ENCODE measurements at places on chromosomes 16 and 17.

DNA sequence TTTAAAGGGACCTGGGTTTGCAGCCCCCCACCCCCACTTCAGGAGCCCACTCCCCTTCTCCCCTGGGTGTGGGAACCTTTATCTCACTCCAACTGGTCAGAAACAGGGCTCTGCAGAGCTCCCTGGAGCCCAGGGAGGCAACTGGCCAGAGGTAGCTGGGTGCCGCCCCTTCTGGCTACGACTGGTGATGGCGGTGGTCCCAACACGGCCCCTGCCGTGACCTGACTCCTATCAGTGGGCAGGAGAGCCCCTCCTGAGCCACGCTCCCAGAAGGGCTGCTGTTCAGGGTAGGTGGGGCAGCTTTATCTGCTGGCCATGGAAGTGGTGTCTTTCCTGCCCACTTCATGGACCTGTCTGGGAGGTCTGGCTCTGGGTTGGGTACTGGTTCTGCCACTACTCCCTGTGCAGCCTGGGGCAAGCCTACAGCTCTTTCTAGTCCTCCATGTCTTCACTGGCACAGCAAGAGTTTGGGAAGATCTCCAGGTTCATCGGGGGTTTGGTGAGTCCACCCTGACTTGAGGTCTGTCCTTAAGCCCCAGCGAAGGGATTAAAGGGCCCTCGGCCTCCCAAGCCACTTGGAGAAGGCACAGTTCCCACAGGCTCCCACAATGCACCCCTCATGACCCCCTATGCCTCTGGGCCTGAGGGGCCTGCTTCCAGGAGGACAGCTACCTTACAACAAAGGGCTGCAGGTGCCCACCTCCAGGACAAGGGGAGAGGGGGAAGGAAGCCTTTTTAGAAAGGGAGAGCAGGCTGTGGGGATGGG lies 5.5 kb upstream of the SREBF1 start:
- no peak for DNase-seq

GRCh38 chr17:55324296-55324978 lies 59.7 kb downstream of the HLF start:
- no peak for DNase-seq

DNA sequence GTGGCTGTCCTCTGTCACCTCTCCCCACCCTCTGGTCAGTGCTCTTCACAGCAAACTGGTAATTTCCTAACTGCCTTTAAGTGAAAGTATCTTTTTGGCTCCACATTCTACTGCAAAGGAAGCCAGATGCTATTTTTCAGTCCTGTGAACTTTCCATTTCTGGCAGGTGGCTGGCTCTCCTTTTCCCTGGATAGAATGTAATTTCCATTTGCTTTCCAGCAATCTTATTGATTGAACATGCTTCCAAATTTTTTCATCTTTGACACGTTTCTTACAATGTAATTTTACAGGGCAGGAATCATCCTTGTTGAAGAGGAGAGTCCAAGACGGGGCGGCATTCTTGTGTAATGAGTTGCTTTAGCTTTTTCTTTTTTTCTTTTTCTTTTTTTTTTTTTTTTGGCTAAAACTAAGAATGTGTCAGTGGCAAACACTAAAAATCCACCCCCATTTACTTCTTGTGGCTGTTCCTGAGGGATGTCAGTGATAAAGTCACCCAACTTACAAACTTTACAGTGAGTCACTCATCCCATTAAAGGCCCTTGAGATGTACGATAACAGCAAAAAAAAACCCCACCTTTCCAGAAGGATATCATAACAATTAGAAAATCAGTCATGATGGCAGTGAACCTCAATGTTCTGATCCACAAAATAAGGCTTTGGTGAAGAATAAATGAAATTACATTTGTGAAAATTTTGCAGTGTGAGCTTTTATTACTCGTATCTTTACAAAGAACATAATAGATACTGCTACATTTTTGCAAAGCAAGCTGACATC lies 29.4 kb upstream of the PRKCA start:
- no peak for DNase-seq

GRCh38 chr17:34400301-34400931 lies 37.4 kb upstream of the CCL1 start:
- no peak for DNase-seq

DNA sequence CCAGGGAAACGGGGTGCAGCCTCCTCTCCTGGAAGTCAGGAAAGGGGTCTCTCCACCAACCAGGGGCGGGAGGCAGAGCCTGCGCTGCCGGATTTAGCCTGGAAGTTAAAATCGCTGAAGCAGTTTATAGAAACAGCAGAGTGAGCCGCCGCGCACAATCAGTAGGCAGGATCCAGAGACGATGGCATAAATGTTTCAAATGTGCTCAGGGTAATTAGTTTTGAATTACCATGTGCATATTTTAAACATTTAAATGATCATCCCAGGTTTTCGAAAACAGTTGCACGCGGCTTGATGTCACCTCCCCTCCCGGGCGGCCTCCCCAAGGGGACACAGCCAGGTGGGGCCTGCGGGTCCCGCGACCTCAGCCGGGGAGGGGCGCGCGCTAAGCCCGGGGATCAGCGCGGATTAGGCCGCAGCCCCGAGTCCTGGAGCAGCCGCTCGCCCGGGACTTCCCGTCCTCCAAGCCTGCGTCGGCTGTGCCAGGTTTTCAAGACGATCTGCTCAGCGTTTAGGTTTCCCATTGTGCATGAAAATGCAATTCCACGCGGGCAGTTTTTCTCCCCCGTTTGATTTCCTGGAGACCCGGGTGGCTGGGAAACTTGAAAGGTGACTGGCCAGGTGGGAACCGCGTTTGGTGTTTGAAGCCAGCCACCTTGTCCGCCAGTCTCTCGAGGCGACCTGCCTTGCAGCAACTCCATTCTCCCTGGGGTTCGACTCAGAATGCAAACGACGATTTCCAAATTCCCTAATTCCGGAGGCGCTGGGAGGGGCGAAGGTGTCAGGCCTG lies 78.3 kb downstream of the RPA1 start:
- no peak for DNase-seq

GRCh38 chr16:67796099-67796718 lies 10.2 kb downstream of the RANBP10 start:
- no peak for DNase-seq

- no peak for DNase-seq
These were observed 22.2 kb upstream of the C17orf113 start for GRCh38 chr17:42072323-42073187.

DNA sequence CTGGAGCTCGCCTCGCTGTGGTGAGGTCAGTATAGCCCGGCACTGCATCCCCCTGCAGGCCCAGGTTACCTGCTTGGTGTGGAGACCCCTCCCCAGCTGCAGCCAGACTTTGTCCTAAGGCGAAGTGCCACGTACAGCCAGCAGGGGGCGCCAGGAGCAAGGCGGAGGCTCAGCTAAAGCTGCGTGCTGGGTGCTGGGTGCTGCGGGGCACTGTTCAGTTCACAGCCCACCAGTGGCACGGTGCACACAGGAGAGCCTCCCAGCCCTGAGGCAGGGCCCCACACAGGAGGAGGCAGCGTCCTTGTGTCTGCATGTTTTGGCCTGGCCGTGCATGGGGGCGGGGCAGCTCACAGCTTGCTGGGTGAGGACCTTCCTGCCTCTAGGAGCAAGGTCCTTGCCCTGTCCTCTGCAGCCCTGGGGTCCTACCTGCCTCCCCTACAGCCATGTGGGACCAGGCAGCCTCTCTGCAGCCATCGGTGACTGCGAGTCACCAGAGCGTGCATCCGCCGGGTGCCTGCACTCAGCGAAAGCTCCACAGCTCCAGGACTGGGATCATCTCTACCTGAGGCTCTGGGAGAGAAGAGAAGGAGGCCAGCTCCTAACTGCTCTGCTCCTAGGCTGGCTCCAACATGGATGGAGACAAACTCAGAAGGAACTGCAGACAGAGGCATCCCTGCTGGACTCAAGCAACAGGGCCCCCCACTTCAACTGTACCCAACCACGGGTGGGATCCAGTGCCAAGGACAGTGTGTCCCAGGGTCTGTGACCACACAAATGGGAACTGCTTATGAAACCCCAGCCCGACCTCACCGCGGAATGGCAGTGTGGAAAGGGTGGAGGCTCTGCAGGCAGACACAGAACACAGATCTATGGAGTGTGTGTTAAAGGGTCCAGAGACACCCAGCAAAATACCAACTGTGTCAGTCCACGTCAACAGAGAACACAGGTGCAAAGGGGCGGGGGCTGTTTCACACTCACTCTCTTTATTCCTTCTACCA lies 19.0 kb downstream of the SLC7A5 start:
- peak; percentile 65 for DNase-seq

DNA sequence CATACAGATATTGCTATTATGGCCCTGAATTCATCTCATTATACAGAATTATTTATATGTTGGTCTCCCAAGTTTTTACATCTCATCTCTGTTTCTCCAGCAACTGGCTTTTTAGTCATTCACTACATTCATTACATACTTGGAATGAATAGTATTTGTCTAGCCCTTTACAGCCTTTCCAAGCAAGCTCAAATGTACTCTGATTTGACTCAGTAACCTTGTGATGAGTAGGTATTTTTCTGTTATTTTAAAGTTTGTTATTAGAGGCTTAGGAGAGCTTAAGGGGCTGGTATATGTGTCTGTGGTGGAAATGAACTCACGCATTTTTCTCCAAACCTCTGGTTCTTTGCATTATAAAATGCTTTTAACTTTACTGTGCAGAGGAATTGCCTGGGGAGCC lies 224.7 kb downstream of the SNX29 start:
- no peak for DNase-seq

DNA sequence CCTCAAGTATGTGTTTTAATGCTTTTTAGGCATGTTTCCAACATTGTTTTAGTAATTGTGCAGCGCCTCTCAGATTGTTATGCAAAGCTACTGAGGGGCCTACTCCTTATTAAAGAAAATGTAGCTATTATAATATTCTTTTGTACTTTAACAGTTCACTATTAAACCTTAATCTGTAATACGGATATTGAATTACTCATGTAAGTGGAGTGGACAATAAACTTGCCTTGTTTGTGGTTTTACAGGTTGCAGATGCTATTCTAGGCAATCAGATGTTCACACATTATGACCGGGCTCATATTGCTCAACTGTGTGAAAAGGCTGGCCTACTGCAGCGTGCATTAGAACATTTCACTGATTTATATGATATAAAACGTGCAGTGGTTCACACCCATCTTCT lies 41.0 kb downstream of the PTRH2 start:
- no peak for DNase-seq

- DNase-seq = peak; percentile 26
These were observed 186.7 kb downstream of the MSI2 start for GRCh38 chr17:57442914-57443571.

DNA sequence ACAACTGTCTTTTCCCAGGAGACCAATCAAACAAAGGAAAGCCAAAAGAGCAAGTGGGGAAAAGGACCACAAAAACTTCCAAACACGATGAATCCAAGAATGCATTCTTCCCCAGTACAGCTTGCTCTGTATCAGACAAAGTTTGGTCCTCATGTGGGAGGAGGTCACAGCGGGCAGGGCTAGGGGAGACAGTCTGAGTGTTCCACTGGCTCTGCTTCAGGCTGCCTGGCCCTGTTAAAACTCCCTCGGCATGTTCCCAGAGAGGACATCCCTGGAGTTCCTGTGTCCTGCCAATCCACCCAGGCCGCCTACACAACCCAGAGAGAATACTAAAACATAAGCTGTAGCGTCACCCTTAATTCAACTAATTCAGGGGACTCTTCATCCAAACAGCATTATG lies 415.1 kb upstream of the DYNLRB2 start:
- DNase-seq = no peak

DNA sequence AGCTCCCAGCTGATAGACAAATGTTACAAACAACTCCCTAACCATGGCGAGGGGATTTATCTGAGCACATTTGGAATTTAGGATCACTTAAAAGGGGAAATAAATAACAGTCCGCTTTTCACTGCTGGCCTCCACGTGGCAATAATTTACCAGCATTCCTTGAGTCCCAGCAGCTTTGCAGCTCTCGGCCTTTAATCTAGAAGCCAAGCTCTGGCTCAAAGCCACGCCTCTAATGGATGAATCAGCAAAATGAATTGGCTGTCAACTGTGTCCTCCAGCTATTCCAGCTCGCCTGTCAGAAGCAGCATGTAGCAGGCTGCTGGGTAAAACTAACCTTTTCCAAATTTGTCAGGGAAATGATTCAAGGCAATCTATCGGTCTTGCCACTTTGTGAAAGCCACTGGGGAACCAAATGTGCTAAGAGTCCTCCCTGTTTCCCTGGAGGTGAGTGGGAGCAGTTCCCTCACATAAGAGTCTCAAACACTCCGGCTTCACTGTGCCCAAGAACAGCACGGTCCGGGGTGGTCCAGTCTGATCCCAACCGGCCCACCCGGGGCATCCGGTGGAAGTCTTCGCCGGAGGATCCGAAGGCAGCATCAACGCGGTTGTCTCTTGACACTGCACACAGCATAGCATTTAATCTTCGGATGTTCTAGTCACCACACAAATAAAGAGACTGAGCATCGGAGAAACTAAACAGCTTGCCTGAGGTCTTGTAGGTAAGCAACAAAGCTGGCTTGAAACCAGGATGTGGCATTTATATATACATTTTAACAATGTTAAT lies 143.3 kb downstream of the PARN start:
- no peak for DNase-seq

DNA sequence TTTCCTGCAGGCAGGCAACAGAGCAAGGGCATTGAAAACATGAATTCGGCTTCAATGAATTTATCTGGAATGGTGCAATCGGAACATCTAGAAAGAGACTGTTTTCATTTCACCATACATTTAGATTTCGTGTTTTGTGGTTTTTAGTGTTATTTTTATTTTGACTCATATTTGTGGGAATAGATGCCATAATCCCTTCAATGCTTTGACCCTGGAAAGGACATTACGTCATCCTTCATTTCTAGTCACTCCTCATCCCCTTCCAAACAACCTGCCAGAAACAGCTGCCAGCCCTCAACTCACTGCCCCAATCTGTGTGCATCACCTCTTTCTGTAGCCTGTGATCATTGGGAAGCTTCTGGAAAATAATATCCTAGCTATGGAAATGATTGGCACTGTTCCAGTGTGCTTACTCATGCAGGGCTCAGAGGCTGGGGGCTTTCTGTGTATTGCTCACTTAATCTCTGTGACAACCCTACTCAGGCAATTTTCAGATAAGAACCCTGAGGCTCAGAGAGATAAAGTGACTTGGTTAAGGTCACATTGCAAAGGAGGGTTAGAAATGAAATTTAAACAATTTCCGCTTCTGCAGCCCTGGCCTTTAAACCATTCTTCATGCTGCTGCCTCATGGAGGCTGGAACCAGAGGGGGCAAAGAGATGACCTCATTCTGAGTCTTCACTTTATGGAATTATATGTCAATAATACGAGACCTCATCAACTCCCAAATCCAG lies 9.5 kb upstream of the KSR1 start:
- DNase-seq = no peak

GRCh38 chr17:63537001-63537400 lies 13.3 kb upstream of the DCAF7 start:
- DNase-seq = no peak

DNA sequence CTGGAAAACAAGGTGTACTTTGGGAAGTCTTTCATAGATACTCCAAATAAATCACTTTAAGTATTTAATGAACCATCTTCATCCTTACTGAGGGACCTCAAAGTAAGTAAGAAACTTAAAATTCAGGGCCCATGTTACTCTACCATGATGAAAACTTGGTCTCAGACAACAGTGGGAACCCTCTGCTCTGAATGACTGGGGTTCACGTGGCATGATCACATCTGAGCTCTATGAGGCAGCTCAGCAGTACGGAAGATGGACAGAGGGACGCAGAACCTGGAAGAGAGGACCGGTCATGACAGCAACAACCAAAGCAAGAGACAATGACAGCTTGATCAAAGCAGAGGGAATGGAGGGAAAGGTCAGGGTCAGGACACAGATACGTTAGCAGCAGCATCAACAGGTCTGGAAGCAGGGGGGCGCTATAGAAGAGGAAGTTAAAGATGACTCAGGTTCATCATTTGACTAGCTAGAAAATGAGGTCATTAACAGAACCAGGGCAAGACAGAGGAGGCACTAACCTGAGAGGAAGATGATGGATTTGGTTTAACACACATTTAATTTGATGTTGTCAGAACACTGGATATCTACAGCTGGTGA lies 9.5 kb downstream of the XPO6 start:
- no peak for DNase-seq

Data from stimulated activated CD8-positive, alpha-beta memory T cell treated with anti-CD3 and anti-CD28 coated beads, Interleukin-2, amount 100 ng/mL, for 1 hour (primary cell).